ENCODE measurements at places on chromosomes 3 and 15.

DNA sequence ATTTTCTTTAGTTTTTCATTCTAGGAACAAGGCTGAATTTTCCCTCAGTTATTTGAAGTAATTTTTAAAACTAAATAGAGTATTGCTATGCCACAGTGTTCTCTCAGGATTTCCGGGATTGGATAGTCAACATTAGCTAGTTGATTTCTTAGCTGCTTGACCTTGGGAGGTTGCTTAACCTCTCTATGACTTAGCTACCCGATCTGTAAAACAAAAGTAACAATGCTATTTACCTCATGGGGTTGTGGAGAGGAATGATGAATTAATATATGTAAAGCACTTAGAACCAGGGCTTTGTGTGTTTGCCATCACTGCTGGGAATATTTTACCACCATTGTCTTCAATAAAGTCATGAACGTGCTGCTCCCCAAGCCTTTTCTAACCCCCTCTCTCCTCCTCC lies 57.5 kb downstream of the SNRK start:
- peak overlapping the region; percentile 82 for H3K27ac ChIP-seq
- H3K36me3 ChIP-seq = peaks cover 97% of the 10 kb centered on the region
- H3K4me3 ChIP-seq = no peak overlapping the region
- no peaks in the 10 kb centered on the region for H3K27me3 ChIP-seq
- no peak for DNase-seq

- no peak overlapping the region for H3K4me3 ChIP-seq
- no peaks in the 10 kb centered on the region for H3K36me3 ChIP-seq
- peaks cover 4% of the 10 kb centered on the region for H3K4me1 ChIP-seq
These were observed 23.2 kb downstream of the PLXND1 start for GRCh38 chr3:129583289-129583688.

GRCh38 chr3:4741404-4742307 lies 237.6 kb upstream of the BHLHE40 start:
- H3K4me3 ChIP-seq = peak overlapping the region; percentile 41
- H3K4me1 ChIP-seq = peaks cover 53% of the 10 kb centered on the region
- peaks cover 68% of the 10 kb centered on the region for H3K36me3 ChIP-seq
- peak overlapping the region; percentile 91 for H3K27ac ChIP-seq
- no peaks in the 10 kb centered on the region for H3K27me3 ChIP-seq

- H3K27ac ChIP-seq = no peak overlapping the region
- H3K4me1 ChIP-seq = no peaks in the 10 kb centered on the region
- DNase-seq = no peak
- H3K4me3 ChIP-seq = no peak overlapping the region
- H3K36me3 ChIP-seq = no peaks in the 10 kb centered on the region
These were observed 107.8 kb downstream of the ANP32A start for GRCh38 chr15:68712886-68713285.

GRCh38 chr3:37630441-37630840 lies 231.2 kb upstream of the CTDSPL start:
- no peak overlapping the region for H3K4me3 ChIP-seq
- H3K27me3 ChIP-seq = peaks cover 20% of the 10 kb centered on the region
- no peaks in the 10 kb centered on the region for H3K36me3 ChIP-seq
- H3K4me1 ChIP-seq = no peaks in the 10 kb centered on the region

DNA sequence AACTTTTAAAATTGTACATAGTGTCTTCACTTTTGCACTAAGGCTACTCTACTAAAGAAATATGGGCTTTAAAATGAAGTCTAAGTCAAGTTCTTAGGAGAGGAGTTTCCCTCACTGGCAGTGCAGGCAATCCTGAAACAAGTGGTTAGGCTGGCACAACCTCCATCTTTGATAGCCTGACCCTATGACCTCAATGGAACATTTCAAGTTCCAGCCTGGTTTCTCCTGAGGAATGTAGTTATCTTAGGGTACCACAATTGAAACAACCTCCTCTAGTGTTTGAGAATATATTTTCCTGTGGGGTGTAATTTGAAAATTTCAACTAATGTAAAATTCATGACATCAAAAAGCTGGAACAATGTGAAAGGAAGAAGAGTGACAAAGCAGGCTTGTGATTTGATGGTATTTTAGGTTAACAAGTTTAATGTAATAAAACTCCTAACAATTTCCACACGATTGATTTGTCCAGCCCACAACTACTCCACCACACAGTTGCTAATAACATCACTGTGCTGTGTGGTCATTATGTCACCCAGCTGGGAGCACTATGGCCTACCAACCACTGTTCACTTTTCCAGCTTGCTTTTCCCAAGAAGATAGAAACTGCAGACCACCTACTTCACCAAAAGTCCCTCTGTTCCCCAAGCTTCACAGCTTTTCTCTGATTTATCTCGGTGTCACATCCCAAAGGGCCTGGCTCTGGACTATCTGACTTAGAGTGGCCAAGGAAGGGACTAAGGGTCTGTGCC lies 1.8 kb downstream of the WWTR1 start:
- H3K4me1 ChIP-seq = peaks cover 20% of the 10 kb centered on the region
- H3K36me3 ChIP-seq = no peaks in the 10 kb centered on the region
- no peak for DNase-seq

DNA sequence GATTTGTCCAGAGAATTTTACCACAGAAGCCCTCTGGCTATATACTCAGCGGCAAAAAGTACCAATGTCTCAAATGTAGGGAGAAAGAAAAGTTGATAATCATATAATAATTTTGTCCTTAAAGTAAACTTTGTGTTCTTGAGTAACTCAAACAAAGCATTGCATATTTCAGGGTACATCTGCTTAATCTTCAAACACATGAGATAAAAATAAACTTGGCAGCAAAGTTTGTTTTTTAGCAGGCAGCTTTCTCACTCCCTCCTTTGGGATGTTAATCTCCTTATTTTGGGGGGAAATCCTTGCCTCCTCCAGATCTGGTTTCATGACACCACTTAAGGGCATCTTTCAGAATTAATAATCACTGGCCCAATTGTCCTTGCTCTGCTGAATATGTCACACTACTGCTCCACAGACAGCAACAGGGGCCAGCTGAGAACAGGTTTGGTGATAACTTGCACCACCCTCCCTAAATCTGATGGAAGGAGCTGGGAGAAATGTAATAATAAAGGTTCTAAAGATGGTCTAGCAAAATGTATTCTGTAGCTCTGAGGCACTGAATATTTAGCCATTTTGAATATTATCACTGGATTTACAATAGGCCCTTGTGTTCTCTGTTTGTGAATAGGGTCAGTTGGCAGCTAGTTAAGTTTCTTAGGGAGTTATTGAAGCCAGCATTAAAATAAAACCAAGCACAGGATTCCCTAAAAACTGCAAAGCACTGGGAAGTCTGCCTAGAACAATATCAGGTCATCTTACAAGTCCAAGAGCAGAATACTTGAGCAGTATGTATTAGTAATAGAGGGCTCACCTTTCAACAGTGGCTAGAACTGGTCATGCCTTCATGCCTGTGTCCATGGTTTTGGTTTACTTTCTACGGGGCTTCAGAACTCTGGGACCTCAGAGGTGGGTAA lies 79.2 kb downstream of the EFL1 start:
- H3K36me3 ChIP-seq = peaks cover 19% of the 10 kb centered on the region
- peaks cover under 1% of the 10 kb centered on the region for H3K4me1 ChIP-seq
- H3K27me3 ChIP-seq = no peaks in the 10 kb centered on the region
- no peak overlapping the region for H3K4me3 ChIP-seq

DNA sequence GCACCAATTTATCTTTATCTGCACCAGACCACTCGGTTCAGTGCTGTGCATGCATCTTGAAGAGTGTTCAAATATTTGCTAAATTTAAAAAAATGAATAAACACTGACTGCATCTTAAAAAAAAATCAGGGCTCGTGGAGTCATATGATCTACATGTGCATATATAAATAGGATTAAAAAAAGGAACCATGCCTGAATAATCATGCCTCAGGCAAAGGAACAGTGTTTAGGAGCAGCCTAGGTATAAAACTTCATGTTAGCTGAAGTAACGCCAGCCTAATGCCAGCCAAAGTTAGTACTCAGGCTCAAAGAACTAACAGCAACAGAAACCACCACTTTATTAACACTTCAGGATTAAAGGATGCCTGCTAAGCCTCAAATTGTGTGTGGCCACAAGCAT lies 9.5 kb downstream of the ABCC5 start:
- peaks cover 57% of the 10 kb centered on the region for H3K36me3 ChIP-seq
- H3K27ac ChIP-seq = no peak overlapping the region
- H3K4me1 ChIP-seq = peaks cover 12% of the 10 kb centered on the region
- no peaks in the 10 kb centered on the region for H3K27me3 ChIP-seq
- DNase-seq = no peak
- no peak overlapping the region for H3K4me3 ChIP-seq

Measured in activated T-cell treated with anti-CD3 and anti-CD28 coated beads, Interleukin-2, amount 50 U/mL, for 24 hours (primary cell).